ENCODE measurements at places on chromosomes 7 and 10.

DNA sequence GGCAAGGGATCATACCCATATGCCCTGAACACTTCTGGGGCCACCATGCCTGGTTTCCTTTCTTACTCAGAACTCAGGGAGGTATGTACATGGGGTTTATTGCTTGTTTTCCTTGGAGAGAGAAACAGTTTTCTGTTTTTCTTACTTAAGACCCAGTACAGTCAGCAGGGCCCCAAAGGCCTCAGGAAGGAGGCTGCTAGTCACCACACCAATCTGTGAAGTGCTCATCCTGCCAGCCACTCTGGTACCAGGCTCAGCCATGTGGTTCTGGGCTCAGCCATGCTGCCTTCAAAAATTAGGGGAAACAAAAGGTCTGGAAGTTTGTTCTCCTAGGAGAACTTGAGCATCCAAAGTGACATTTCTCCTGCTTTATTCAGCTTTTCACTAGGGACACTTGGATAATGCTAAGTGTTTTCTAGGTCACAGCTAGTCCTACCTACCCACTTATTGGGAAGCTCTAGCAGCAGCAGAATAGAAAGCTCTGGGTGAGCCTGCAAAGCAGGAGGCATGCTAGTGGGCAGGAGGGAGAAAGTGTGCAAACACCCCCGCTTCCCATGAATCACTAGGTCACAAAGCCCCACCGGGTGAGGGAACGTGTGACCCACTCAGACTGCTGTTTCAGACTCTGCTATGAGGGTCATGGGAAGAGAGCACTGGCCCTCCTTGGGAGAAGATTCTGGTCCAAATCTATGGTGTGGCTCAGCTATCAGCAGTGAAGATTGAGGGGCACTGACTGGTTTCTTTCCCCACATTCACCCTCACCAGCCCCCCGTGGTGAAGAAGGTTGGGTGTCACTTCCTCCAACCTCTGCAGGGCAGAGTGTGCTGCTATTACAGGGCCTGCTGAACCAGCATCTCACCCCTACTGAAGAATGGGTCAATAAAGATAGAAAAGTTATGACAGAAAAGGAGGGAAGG is 23.9 kb downstream of the NUDCD3 start:
- DNase-seq, result no peak

DNA sequence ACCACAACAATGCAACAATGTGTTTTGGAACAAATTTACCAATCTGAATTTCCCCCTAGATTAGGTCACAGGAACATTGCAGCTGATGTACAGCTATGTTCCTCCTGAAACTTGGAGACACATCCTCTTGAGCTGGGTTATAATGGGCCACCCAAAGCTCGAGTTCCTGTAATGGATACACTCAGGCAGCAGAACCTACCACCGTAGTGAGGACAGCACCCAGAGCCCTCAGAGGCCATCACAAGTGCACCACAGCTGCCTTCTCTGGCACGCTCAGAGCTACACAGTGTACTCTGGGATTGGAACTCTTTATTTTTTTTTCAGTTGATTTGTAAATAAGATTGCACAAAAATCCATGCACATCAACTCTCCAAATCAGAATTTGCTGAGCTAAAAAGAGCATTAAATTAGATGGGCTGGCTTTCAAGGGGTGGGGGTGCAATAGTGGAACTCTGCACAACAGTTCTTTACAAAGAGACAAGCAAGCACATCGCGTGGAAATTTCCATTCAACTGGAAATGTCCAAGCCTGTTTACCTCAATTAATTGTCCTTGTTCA is 56.7 kb downstream of the EGFR start:
- DNase-seq, result no peak

DNA sequence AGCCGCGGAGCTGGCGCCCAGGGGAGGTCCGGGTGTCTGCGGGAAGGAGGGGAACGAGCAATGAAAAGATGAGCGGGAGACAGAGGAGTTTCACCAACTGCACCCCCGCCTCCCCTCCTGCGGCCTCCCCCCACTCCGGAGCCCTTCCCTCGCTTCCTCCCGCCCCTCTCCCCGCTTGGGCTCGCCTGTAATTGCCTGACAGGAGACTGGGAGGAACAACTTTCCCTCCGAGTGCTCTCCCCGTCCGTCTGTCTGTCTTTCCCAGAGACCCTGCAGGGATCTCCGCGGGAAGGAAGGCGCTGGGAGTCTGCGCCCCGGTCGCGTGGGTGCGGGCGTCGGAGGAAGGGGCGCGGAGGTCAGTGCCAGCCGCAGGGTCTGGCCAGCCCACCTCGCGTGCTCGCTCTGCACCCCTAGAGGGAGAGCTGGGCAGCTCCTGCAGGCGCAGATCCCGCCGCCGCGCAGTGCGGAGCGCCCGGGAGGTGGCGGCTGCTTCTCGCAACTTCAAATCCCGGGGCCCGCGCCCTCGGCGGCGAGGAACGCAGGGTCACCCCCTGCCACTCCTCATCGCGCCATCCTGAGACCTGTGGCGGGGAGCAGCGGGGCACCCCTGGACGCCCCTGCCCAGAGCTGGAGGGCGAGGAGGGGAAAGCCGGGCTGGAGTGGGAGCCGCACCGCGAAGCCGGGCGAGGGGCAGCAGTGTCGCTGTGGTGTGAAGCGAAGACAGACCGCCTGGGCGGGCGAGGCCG is 511 bp upstream of the NRP1 start:
- DNase-seq, result no peak

DNA sequence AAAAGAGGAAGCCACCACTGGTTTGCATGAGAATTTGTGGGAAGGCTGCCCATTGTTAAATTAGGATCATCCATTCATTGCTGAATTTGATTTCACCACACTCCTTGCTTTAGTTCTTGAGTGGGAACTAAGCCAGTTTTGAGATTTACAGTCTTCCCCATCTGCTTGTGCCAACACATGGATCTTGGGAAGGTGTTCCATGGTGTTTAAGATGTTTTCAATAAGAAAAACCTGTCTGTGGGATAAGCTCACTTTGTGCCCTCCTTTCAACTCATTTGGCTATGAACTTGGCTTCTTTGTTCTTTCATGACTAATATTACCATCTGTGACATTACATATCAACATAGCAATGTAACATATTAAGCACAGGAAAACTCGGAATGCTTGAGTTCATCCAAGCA is 73.2 kb downstream of the INHBA start:
- no peak for DNase-seq

DNA sequence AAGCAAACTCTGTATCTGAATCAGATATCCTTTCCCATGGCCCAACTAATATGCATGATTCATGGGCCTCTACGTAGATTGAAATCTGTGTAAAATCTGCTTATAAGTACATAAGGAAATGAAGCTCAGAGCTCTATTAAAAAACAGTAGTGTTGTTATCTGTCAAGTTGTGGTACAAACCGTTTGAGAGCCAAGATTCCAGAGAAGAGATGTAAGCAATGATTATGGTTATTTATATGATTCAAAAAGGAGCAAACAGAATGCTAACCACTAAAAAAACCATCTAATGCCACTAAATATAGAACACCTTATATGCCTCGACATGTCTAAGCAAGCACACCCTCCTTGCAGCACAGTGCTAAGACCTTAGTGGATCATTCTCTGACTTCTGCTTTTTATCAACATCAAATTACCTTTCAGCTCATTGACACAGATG is 26.6 kb downstream of the RPP38 start:
- no peak for DNase-seq

DNA sequence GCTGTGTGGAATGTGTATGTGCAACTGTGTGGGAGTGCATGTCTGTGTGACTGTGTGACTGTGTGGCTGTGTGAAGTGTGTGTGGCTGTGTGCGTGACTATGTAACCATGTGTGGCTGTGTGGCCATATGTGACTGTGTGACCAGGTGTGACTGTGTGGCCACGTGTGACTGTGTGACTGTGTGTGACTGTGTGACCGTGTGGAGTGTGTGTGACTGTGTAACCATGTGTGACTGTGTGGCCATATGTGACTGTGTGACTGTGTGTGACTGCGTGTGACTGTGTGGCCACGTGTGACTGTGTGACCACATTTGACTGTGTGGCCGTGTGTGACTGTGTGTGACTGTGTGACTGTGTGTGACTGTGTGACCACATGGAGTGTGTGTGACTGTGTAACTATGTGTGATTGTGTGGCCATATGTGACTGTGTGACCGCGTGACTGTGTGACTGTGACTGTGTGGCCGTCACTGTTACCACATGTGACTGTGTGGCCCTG is 502.9 kb downstream of the DNAJB6 start:
- no peak for DNase-seq

DNA sequence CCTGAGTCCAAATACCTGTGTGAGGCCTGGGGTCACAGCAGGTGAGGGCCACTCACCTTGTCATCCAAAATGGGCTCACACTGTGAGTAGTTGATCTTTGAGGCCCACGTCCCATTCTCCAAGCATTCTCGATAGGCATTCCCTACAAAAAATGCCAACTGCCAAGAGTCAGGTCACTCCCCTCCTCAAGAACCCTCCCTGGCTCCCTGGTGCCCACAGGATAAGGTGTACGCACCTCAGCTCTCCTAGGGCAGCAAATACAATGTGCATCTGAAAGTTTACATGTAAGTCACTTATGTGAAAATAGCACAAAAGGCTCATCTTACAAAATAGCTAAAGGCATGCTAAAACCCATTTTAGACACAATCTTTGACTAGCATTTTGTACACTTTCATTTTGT is 15.1 kb downstream of the CRHR2 start:
- DNase-seq, result no peak

DNA sequence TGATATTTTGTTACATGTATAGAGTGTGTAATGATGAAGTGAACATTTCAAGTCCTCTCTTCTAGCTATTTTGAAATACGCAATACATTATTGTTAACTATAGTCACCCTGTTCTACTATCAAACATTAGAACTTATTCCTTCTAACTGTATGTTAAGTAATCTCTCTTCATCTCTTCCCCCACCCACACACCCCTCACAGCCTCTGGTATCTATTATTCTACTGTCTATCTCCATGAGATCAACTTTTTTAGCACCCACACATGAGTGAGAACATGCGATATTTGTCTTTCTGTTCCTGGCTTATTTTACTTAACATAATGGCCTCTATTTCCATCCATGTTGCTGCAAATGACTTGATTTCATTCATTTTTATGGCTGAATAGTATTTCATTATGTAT is 57.7 kb upstream of the EGR2 start:
- DNase-seq, result no peak
